Thymus (tissue), 14 donors: ENCODE measurements at places on chromosomes 11 and 22. TPM values are rescaled to one million over a fixed set of nuclear protein-coding genes. Genes with fewer than 3 reads are reported as not detected.

Gene TSPAN32
- 15.7 TPM for polyA plus RNA-seq

Gene UPK3A
- polyA plus RNA-seq: 1.0 TPM

Gene EIF1AD
- polyA plus RNA-seq: 17.8 TPM

Gene SLC16A8
- 1.1 TPM for polyA plus RNA-seq

Gene TRIM48
- 0.05 TPM for polyA plus RNA-seq

DNA sequence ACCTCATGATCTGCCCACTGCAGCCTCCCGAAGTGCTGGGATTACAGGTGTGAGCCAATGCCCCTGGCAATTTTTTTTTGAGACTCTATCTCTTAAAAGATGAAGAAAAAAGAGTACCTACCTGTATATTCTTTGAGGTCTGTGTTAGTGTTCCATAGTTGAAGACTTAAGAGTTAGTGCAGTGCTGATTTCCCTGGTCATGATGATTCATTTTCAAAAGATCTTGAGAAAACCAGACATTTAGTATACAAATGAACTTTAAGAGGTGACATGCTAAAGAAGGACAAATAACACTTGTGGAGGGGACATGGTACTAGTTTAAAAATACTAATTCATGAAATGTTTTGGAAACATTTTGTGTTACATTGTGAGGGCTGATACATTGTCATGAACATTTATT, 17.7 kb downstream of the CBL start:
- DNase-seq: no peak
- peaks cover 6% of the 10 kb centered on the region for H3K4me1 ChIP-seq
- no peaks in the 10 kb centered on the region for H3K27me3 ChIP-seq
- no peak overlapping the region for H3K4me3 ChIP-seq
- H3K36me3 ChIP-seq: no peaks in the 10 kb centered on the region
- H3K27ac ChIP-seq: no peak overlapping the region

DNA sequence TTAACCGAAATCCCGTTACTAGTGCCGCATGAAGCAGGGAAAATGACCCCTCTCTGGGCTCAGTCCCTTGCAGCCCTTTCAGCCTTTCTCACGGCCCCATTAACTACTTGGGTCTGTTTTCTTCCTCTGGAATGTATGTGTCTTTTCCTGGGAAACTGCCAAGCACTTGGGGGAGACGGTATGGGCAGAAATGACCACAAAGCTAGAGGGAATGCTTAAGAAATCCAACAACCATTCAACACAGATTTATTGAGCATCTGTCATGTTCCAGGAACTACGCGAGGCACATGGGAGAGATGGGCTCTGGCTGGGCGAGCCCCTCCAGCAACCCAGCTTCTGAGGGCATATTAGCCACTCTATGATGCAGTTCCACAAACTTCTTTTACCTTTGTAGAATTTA, 462.6 kb downstream of the BUD13 start:
- H3K36me3 ChIP-seq: no peaks in the 10 kb centered on the region
- no peak overlapping the region for H3K27ac ChIP-seq
- H3K27me3 ChIP-seq: no peaks in the 10 kb centered on the region
- no peak for DNase-seq
- H3K4me3 ChIP-seq: no peak overlapping the region

DNA sequence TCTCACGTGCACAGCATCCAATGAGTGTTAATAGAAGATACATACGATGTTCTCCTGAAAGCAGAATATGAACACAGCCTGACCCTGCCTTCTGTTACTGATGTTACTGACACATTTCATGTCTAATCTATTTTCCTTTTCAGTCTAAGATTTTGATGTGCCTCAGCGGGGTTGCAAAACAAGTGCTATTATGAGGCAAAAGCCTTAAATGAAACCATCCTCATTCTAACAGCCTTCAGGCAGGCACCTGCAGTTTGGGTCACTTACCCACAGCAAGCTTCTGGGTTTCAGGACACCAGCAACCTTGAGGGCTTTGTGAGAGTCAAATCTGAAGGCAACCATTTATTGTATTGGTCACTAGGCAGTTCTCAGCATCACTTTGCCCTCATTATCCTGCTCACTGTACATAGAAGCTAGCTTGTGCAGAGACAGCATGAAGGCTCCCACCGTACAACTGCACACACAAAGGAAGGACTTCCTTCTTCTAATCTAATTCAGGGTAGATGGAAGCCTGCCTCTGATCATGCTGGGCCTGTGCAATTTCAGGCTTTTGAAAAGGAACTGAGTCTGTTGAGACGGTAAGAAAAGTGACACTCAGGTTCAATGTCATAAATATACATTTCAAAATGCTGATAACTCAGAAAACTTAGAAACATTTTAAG, 183.2 kb upstream of the PITPNB start:
- H3K4me3 ChIP-seq: no peak overlapping the region
- DNase-seq: no peak
- H3K36me3 ChIP-seq: peaks cover 5% of the 10 kb centered on the region
- H3K27me3 ChIP-seq: no peaks in the 10 kb centered on the region
- H3K27ac ChIP-seq: no peak overlapping the region
- H3K4me1 ChIP-seq: no peaks in the 10 kb centered on the region

DNA sequence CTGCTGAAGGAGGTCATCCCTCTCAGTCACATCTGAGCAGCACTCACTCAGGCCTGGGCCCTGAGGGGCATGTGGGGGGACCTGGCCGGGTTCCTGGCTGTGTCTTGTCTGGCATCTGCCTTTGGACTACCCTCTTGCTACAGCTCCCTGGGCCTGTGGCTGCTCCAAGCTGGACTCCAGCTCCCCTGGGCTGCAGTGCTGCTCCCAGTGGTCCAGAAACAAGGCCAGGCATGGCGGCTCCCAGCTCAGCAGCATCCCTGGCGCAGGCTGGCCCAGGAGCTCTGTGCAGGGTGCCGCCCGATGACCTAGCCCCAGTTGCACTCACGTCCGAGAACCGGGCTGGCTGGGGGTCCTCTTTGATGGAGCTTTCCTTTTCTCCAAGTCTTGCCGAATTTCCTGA, 5.3 kb downstream of the CDPF1 start:
- H3K27me3 ChIP-seq: no peaks in the 10 kb centered on the region
- H3K27ac ChIP-seq: no peak overlapping the region
- peaks cover 57% of the 10 kb centered on the region for H3K4me1 ChIP-seq

- H3K36me3 ChIP-seq: no peaks in the 10 kb centered on the region
- H3K4me1 ChIP-seq: peaks cover 28% of the 10 kb centered on the region
- no peak overlapping the region for H3K4me3 ChIP-seq
- no peak for DNase-seq
- no peak overlapping the region for H3K27ac ChIP-seq
These were observed 21.8 kb upstream of the GNB1L start for GRCh38 chr22:19876314-19876940.

- DNase-seq: no peak
- no peaks in the 10 kb centered on the region for H3K27me3 ChIP-seq
- no peak overlapping the region for H3K4me3 ChIP-seq
- no peak overlapping the region for H3K27ac ChIP-seq
- H3K36me3 ChIP-seq: no peaks in the 10 kb centered on the region
These were observed 15.5 kb upstream of the OR5M11 start for GRCh38 chr11:56558574-56558973.

- no peaks in the 10 kb centered on the region for H3K4me1 ChIP-seq
- H3K27me3 ChIP-seq: no peaks in the 10 kb centered on the region
These were observed 41.0 kb upstream of the TENM4 start for GRCh38 chr11:79481795-79482194.

DNA sequence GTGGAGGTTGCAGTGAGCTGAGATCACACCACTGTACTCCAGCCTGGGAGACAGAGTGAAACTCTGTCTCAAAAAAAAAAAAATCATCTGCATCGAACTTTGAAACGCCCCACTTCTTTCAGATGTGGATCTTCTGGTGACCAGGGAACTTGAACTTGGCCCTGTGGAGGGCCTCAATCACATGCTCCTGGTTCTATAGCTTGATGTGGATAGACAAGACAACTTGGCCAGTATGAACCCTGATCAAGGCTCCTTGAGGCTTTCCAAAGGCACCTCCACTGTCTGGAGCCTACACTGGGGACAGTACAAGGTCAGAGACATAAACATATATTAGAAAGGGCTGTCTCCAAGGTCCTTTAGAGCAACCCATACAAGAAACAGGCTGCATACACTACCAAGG, 30.6 kb downstream of the RAB30 start:
- H3K36me3 ChIP-seq: no peaks in the 10 kb centered on the region
- H3K4me1 ChIP-seq: no peaks in the 10 kb centered on the region
- no peaks in the 10 kb centered on the region for H3K27me3 ChIP-seq
- no peak overlapping the region for H3K27ac ChIP-seq
- no peak overlapping the region for H3K4me3 ChIP-seq

DNA sequence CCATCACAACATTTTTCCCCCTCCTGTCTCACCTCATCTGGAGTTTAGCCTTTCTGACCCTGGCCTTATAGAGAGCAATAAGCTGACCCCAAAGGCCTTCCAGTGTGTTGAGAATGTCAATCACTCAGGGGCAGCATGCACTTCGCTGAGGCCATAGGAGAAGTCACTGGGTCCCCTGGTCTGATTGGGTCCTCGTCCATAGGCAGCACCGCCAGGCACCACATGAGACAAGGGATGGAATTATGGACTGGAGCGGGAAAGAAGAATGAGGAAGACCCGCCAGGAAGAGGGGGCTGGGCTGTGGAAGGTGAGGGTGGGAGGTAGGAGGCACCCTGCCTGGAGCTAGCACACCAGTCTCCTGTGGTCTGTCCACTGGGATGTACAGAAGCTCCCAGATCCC, 72.9 kb downstream of the DSCAML1 start:
- no peaks in the 10 kb centered on the region for H3K27me3 ChIP-seq
- no peak overlapping the region for H3K4me3 ChIP-seq
- no peak overlapping the region for H3K27ac ChIP-seq
- no peaks in the 10 kb centered on the region for H3K36me3 ChIP-seq
- H3K4me1 ChIP-seq: no peaks in the 10 kb centered on the region

- peaks cover 13% of the 10 kb centered on the region for H3K4me1 ChIP-seq
- no peak overlapping the region for H3K4me3 ChIP-seq
- peaks cover 61% of the 10 kb centered on the region for H3K36me3 ChIP-seq
- DNase-seq: no peak
- H3K27me3 ChIP-seq: no peaks in the 10 kb centered on the region
These were observed 4.6 kb downstream of the CFL1 start for GRCh38 chr11:65853246-65853979.

- no peak overlapping the region for H3K4me3 ChIP-seq
- H3K27me3 ChIP-seq: no peaks in the 10 kb centered on the region
- no peak for DNase-seq
- no peak overlapping the region for H3K27ac ChIP-seq
- no peaks in the 10 kb centered on the region for H3K36me3 ChIP-seq
These were observed 80.7 kb downstream of the MICAL3 start for GRCh38 chr22:17943533-17944249.

DNA sequence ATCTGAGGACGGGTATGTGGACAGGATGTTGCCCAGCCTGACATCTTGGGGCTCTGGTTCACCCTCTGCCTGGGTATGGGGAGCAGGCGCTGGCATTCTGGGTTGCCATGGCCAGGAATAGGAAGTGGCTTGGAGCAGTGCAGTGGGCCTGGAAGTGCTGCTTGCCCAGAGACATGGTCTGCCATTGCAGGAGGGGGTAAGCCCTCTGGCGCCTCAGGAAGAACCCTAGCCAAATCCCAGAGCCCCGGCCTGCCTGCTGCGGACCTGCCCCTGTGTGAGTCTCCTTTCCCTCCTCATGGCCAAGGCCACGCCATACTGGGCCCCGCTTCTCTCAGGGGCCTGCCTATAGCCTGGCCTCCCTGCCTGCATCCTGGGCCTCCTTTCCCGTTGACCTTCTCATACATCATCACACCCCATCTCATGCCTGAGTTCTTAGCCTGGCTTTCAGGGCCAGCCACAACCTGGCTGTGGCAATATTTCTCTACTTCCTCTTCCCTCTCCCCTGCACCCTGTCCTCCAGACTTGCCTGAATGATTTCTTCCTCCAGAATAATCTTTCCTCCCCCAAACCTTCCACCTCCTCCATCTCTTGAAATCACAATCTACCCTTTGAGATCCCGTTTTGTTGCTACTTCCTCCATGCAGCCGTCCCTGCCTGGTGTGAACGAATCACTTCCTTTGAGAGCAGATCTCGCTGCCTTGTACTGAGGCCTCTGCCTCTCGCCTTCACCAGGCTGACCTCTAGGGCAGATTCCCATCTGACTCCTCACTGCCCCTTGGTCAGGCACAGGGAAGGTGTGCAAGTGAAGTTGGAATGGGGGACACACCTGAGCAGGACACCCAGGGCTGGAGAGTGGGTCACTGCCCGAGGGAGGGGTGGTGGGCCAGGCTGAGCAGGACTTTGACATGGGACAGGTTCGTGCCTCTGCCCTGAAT, 5.2 kb downstream of the CAPN5 start:
- H3K36me3 ChIP-seq: no peaks in the 10 kb centered on the region
- DNase-seq: no peak
- H3K27ac ChIP-seq: no peak overlapping the region
- no peak overlapping the region for H3K4me3 ChIP-seq

- H3K4me1 ChIP-seq: peaks cover 4% of the 10 kb centered on the region
- H3K27me3 ChIP-seq: no peaks in the 10 kb centered on the region
- H3K4me3 ChIP-seq: no peak overlapping the region
- no peak for DNase-seq
These were observed 96.2 kb upstream of the MTMR2 start for GRCh38 chr11:96019810-96020747.

DNA sequence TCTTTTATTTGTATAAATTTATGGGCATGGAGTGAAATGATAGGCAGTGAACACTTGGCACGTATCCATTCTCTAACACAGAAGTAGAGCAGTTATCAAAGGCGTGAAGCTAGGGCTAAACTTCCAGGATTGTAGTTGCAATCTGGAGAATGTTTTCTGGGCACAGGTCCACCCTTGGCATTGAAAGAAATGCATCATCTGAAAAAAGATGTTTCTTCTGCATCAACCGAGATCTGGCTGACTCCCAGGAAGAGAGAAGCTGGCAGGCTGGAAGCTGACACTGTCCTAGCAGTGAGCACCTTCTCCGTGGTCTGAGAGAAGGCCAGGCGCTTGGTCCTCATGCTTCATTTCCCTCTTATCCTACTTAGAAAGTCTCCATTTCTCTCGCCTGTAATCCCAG, 600.0 kb downstream of the BRD1 start:
- no peaks in the 10 kb centered on the region for H3K4me1 ChIP-seq
- no peaks in the 10 kb centered on the region for H3K27me3 ChIP-seq
- no peak for DNase-seq
- H3K27ac ChIP-seq: no peak overlapping the region
- no peaks in the 10 kb centered on the region for H3K36me3 ChIP-seq

GRCh38 chr22:45510376-45511232, 7.9 kb downstream of the FBLN1 start:
- DNase-seq: no peak
- peaks cover 25% of the 10 kb centered on the region for H3K4me1 ChIP-seq
- H3K36me3 ChIP-seq: no peaks in the 10 kb centered on the region
- no peaks in the 10 kb centered on the region for H3K27me3 ChIP-seq

- H3K4me3 ChIP-seq: no peak overlapping the region
- H3K27ac ChIP-seq: no peak overlapping the region
- H3K27me3 ChIP-seq: no peaks in the 10 kb centered on the region
- no peaks in the 10 kb centered on the region for H3K4me1 ChIP-seq
These were observed 8.4 kb upstream of the SLC22A8 start for GRCh38 chr11:63023841-63024648.
